ENCODE measurements at places on chromosomes 1 and 21.

GRCh38 chr1:155858800-155859233, 550 bp upstream of the SYT11 start:
- no peak for DNase-seq

GRCh38 chr1:27388337-27389005, 4.0 kb upstream of the GPR3 start:
- peak; percentile 33 for DNase-seq

DNA sequence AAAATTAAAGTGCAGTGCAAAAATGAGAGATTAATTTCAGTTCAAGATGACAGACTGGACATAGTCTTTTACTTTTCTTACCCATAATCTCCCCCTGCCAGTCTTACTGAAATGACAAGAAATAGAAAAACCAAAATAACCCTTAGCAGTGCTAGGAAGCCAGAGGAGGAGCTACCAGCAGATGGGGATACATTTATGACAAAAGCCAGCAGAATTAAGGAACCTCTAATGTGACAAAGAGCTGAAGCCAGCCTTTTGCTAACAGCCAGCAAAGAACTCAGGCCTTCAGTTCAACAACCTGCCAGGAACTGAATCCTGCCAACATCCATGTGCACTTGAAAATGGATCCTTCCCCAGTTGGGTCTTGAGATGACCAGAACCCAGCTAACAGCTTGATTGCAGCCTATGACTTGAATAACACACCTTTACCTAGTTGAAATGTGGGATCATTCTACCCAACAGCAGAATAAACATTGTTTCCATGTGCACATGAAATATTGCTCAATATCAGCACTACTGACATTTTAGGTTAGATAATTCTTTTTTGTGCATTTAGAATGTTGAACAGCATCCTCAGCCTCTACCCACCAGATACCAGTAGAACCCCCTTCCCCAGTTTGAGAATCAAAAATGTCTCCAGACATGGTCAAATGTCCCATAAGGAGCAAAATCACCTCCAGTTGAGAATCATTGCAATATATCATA, 7.9 kb upstream of the TRAF5 start:
- no peak for DNase-seq

DNA sequence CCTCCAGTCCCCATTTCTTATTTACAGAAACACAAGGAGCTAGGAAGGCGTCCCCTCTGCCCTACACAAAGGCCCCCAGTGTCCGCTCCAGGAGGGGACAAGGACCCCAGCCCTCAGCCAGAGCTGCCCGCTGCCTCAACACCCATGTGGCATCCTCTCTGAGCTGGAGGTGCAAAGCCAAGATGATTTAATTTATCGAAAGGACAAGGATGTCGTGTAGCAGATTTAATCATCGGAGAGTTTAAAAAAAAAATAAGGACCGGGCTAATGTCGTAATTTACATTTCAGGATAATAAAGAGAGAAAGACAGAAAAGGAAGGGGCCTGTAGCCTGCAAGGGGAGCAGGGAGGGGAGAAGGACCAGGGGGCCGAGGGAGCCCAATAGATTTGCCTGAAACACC, 68.3 kb upstream of the CASZ1 start:
- no peak for DNase-seq

DNA sequence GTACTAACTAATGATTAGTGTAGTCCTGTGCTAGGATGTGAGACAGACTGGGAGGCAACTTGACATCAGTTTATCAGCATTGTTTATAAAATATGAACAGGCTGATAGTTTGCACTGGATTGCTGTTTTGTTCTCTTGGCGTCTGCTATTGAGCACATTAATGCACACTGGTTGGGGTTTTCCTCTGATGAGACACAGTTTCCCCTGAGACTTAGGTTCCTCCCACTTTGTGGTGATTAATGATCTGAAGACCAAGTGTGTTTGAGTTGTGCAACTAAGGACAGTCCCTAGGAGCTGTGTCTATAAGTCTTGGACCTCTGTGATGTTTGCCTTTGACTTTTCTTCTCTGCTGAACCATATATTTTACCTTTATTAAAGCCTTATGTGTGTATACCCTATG, 1015.4 kb downstream of the AMY1C start:
- DNase-seq: no peak

- no peak for DNase-seq
These were observed 1.7 kb downstream of the KRTAP10-3 start for GRCh38 chr21:44556879-44557278.

DNA sequence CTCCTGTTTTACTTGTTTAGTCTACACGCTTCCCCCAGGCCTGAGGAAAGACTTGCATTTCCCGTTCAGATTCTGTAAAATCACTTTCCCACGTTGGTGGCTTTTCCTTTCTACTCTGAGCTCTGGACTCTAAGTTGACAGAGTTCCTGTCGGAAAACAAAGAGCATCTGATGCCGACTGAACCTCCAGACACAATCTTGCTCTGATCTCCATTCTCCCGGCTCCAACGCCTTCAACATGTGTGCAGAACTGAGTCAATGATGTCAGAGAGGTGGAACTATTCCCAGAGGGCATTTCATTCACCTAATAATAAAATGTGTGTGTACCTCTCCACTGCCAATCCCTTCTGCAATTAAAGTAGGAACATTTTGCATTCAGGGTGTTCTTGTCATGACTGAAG, 147.7 kb downstream of the MIS18A start:
- DNase-seq: no peak

- no peak for DNase-seq
These were observed 21.3 kb downstream of the ZCCHC17 start for GRCh38 chr1:31318146-31318545.

DNA sequence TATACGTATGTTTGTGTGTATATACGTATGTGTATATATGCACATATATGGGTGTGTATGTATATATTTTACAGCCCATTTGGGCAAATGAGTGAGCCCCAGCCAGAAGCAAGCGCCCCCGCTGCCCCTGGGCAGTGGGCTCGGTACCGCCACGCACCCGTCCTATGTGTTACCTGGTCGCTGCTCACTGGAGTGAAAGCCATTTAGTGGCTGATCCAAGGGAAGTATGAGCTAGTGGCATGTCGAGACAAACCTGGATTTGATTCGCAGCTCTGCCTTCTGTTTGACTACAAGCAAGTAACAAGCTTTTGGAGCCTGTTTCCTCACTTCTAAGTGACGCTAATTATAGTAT, 35.8 kb upstream of the JAK1 start:
- no peak for DNase-seq

DNA sequence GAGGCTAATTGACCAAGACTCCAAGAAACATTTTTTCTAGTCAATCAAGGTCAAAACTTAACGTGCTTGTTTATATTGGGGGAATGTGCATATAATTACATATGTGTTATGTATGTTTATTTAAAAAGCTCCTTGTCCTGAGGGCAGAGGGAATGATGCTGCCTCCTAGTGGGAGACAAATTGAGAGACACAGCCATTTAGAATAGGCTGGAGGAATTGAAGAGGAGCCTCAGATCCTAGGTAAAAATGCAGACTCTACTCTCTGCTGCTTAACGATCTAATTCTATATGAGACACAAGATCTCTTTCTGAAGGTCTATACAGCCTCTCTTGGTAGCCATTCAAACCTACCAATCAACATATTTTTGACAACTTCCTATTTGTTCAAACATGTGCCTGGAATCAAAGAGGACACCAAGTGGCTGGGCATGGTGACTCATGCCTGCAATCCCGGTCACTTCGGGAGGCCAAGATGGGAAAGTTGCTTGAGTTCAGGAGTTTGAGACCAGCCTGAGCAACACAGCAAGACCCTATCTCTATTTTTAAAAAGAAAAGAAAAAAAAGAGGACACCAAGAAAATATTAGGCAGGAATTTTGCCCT, 136.6 kb upstream of the ZNF648 start:
- no peak for DNase-seq

DNA sequence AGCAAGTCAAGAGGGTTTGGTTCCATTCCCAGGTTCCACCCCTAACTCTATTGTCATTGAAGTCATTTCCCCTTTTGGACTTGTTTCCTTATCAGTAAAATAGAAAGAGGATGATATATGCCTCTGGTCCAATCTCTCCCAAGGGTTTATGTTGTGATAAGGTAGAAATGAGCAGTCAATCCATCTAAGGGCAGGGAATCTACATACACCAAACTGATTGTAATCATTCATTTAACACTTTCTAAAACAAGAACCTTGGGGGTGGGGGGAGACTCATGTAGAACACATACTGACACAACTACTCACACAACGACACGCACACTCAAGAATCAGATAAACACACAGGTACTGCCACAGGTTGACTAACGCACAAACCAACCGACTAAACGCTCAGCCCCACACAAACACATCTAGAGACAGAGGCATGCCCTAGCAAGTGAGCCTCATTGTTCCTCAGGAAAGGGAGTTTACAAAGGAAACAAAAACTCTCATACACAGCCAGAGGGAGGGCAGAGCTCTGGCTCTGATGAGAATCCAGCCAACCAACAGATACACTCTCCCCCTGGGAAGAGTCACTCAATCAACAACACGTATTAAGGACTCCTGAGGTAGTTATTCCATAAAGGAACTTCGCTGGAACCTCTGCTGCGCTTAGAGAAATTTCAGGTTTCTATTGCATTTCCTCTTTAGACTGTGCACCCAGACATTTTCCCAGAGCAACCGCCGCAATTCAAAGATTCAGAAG, 1.0 kb downstream of the F11R start:
- no peak for DNase-seq

GRCh38 chr1:3657096-3657475, 4.8 kb downstream of the TP73 start:
- DNase-seq: no peak

DNA sequence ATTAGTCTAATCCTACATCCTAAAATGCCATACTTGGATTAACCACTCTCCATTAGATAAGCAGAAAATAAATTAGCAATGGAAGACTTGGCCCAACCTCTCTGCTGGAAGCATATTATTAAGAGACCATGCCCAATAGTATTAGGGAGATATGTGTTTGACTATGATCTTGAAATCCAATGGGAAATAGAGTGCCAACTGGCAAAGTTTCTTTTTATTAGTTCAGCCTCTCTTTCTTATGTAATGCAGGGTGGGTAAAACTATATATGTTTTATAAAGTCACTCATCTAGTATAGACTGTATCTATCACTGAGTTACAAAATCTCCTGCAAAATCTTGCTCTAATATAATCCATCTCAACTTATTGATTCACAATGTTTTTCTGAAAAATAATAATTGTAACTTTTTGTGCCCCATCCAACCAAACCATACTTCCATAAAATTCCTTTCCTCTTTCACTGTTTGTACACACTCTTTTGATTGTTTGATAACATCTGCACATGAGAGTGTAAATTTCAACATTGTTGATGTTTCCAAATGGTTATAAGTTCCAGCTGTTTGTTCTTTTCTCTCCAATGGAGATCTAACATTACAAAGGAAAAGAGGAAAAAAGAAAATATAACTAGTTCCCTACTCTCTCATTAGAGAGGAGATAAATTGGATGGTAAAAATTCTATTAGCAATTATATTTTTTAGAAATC, 408.1 kb upstream of the ADGRL2 start:
- no peak for DNase-seq

GRCh38 chr1:93813076-93813475, 65.9 kb downstream of the DNTTIP2 start:
- DNase-seq: no peak

DNA sequence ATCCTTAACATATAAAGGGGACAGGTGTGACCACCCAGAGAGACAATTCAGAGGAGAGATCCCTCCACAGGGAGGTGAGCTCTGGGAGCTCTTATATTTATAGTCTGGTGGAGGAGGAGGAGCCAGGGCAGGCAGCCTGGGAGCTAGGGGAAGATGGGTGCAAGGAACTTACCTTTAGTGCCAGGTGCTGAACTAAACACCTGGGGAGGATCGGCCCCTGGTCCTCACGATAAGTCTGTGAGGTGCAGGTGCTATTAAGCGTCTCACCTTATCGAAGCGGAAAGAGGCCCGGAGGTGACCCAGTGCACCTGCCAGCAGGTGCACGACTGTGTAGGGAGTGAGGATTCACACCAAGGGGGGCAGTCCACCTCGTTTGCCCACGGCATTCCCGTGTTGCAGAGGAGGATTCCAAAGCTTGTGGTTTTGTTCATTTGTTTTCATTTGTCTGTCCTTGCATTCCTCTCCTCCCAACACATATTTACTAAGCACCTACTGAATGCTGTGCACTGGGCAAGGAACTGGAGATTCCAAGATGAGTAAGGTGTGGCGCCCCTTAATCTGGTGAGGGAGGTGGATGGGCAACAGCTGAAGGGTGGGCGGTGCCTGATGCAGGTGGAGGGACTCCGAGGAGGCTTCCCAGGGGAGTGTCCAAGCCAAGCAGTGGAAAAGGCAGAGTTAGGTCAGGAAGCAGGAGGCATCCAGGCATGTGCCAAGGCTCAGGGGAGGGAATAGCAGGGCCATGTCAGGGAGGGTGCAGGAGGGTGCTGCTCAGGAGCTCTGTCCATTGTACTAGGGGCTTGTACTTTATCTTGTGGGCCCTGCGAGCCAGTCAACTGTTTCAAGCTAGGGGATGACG, 11.5 kb downstream of the ARHGEF10L start:
- peak; percentile 68 for DNase-seq

- no peak for DNase-seq
These were observed 73.3 kb upstream of the ARHGAP29 start for GRCh38 chr1:94310570-94311270.

- DNase-seq: no peak
These were observed 7.1 kb upstream of the DDI2 start for GRCh38 chr1:15610167-15610566.

Measured in NCI-H187 treated with DMSO at 0.1 percent for 48 hours (cell line).